NCI-H2029 treated with DMSO at 0.1 percent for 48 hours (cell line): ENCODE measurements at places on chromosomes 11 and 22.

DNA sequence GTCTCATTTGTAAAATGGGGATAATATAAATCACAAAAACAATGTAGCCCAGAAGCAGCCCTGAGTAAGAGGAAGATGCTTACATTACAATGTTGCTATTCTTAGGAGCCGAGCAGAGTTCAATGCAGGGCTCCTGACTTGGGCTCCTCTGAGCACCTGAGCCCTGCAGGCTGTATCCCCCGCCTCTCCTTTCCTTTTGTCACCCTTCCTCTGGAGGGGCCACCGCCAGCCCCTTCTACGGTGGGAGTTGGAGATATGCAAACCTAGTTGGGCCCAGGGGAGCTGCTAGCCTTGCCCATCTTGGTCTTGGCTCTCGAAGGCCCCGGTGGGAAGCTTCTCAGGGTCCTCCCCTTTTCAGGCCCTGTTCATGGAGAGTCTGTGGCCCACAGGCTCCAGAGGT is 8.4 kb upstream of the CSNK1E start:
- no peak for DNase-seq

DNA sequence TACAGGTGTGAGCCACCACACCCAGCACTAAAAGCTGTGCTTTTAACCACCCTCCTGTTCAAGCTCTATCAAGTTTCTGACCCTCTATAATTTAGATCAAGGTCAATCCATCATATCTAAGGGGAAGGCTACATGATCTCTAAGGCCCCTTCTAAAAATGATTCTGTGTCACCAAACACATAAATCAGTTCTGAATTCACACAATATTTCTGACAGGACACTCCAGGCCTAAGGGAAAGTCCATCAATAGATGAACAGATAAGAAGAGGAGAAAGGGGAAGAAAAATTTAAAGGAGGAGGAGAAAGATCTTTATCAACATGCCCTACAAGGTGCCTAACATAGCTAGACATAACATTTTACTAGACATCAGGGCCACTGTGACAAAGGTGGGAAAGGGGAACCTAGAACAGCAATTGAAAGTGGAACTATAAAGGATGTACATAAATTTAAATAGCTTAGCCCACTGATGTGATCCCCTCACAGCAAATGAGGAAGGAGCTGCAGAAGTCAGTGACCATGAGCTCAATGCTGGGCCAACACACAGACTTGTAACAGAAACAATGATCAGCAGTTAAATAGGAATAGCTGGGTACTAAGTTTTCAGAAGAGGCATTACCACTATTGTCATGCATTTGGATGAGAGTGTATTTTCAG is 4.7 kb downstream of the PRCP start:
- no peak for DNase-seq

- DNase-seq, result no peak
These were observed 17.1 kb upstream of the BDNF start for GRCh38 chr11:27717377-27717776.

GRCh38 chr11:125341676-125342075 is 154.4 kb downstream of the FEZ1 start:
- no peak for DNase-seq

DNA sequence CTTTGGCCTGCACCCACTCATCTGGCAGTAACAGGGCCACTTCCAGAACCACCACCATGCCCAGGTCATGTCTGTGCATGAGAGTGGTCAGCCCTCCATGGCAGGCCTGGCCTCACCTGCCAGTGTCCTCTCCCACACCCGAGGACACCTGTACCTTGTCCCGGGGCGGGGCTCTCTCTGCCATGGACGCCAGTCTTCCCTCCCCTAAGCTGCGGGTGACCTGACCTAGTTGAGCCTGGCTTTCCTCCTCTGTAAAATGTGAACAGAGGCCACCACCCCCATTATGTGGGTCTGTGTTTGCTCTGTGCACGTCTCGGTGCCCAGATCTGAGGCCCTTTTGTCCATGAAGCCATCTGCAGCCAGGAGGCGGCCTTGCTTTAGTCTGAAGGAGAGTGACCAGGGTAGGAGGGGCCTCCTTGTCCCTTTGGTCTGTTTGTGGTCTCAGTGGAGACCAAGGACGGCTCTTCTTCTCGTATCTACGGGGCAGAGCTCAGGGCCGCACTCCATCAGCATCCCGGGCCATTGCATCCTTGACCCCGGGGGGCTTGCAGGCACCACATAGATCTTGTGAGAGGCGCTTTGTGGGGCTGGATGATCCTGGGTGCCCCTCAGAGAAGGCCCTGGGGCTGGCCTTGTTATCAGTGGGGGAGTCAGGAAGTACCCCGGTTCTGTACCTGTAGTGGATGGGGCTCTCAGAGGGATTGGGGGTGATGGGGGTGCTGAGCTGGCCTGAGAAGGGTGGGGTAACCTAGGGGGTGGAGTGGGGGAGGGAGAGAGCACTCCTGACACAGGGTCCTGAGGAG is 121.6 kb downstream of the KCNQ1 start:
- DNase-seq, result no peak

DNA sequence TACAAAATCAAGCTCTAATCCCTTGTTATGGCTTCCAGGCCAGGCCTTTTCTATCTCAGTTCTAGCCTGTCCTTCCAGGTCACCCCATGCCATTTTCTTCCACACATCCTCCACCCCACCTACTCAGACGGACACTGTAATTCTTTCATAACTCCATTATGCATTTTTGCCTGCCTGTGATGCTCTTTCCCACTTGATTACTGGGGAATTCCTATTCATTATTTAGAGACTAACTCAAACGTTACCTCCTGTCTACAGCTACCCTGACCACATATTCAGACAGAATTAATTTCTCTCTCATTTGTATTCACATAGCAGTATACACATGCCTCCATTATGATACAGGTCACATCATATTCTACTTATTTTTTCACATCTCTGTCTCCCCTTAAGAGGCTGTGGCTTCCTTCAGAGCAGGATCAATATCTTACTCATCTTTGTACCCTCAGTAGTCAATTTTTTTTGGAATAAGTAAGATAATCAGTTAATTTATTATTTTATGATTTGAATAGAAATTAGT is 156.5 kb upstream of the ZC3H12C start:
- no peak for DNase-seq

DNA sequence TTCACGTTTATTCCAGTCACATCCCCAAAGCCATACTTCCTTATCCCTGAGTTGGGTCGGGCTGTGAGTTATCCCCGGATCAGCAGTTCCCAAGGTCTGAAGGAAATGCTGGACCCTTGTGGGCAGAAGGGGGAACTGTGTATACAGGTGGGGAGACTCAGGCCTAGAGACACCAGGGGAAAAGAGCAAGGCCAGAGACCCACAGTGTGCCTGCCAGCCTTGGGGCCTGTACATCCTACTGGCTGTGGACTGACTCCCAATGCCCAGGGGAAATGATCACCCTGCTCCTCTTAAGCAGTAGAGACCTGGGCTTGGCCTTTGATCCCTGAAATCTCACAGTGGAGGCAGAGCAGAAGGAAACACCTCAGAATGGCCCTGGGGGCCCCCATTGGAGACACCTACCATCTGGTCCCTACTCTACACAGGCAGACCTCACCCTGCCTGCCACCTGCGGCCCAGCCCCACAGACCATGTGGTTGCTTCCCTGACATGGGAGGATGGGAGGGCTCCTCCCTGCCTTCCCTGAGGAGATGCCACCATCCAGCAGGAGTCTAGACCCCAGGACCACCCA is 1.3 kb downstream of the SELENOM start:
- no peak for DNase-seq

DNA sequence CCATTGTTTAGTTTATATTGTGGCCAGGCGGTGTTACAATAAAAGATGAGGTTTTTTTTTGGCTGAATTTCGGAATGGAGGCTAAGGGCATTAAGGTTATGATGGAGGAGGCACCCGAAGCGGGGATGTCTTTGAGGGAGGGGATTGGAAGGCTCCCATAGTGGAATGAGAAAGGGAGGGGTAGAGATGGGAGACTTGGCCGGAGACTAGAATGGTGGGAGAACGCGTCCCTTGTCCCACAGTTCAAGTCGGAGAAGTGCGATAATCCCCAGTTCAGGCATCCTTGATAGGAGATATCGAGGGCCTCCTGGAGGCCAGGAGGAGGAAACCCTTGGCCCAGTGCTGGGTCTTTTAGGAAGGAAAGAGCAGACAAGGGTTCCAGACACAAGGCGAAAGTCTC is 21.6 kb downstream of the ZNF195 start:
- no peak for DNase-seq

DNA sequence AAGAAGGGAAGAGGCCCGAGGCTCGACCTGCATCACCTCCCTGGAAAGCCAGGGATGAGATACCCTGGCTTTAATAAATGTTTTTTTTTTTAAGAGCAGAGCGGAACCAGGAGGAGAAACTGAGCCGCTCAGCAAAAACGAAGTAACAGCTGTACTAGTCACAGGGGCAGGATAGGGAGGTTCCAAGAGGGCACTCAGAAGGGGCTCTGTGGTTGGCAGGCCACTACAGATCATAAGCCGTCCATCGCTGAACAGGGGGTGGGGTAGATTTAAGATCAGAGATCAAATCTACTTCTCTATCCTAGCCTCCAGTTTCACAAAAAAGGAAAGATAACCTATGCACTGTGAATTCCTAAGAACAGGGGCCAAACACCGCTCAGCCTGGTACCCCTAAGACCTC is 625 bp downstream of the EIF3D start:
- no peak for DNase-seq

DNA sequence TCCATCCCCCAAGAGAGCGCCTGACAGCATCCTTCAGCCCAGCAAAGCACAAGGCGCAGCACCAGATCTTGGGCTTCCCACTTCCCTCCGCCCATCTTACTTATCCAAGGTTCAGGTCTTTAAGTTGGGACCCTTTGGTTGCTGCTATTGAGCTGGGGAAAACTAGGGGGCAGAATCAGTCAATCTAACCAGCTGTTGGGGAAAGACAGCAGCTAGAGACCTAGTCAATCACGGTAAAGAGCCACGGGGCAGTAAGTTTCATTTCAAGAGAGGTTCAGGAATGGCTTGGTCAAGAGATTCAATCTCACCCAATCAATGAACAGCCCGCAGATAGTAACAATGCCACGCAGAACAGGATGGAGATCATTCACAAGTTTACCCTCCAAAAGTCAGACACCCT is 1.7 kb downstream of the ABTB2 start:
- no peak for DNase-seq

DNA sequence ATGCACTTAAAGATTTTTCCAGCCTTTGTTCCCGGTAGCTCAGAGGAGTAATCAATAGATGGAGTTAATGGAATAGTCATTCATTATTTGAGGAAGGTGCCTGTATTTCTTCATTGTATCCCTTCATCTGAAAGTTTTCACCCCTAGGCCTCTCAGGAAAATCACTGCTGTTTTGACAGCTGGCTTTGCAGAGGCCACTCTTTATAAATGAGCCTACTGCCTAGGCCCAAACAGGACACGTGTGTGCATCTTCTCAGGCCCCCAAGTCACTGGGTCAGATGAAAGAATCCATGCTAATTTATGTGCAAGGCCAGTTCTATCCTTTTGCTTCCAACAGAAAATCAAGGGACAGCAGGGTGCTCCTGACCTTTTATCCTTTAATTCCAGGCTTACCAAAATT is 76.8 kb downstream of the MPPED2 start:
- no peak for DNase-seq
